ENCODE measurements at places on chromosomes 11 and 22.
A peak's percentile ranks its signal among the peaks of the same experiment; 100 is the strongest.

DNA sequence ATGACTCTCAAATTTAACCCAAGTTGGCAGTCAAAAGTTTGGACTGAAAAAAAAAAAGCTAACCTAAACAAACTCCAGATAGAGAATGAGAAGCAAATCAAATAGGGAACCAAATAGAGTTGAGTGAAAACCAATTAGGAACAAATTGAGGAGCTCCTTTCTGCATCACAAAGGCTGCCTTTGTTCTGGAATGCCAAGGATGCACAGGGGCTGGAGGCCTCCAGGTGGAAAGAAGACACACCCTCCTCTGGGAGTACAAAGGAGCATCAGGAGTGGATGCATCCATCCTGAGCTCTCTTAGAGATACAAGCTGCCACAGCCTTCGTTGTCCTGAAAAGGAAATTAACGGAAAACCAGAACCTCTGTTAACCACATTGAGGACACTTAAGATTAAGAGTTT is 73.3 kb downstream of the MRGPRX1 start:
- no peak for DNase-seq

- peak; percentile 94 for DNase-seq
Measured at GRCh38 chr11:113314389-113315301, at the start of gene TTC12. Gene TTC12 (plus strand): TSS chr11:113314583. CDS start chr11:113316258, 1,675 bp downstream.

- no peak for DNase-seq
Measured at GRCh38 chr11:46331282-46331984, 15.8 kb upstream of the DGKZ start.

DNA sequence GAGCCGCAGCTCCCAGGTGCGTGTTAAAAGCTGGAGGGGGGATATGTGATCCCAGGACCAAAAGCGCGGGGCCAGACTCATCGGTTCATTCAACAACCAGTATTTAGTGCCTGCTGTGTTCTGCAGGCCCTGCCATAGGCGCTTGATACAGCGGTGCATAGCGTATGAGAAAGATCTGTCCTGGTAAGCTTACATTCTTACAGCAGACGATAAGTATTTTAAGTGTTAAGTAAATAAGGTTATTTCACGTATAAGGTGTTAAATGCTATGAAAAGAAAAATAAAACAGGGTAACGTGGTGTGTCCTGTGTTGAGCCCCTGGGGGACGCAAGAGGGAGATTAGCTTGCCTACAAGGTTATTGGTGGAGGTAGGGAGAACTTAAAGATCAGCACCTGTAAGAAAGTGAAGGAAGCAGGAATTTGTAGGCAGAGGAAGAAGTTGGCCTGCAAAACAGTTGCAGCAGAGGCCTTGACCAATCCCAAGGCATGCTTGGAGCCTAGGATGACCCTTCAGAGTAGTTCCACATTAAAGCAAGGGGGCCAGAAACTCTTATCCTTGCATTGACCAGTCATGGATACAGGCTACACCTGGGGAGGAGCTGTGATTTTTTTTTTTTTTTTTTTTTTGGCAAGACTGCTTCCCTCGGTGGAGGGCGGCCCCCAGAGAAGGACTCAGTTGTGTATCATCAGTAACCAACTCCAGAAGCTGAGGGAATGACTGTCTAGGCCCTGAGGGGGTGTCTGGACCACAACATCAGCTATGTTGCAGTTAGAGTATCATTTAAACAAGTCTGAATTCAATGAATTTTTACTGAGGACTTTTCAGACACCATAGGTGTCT is 487 bp upstream of the LIPT2 start:
- no peak for DNase-seq

DNA sequence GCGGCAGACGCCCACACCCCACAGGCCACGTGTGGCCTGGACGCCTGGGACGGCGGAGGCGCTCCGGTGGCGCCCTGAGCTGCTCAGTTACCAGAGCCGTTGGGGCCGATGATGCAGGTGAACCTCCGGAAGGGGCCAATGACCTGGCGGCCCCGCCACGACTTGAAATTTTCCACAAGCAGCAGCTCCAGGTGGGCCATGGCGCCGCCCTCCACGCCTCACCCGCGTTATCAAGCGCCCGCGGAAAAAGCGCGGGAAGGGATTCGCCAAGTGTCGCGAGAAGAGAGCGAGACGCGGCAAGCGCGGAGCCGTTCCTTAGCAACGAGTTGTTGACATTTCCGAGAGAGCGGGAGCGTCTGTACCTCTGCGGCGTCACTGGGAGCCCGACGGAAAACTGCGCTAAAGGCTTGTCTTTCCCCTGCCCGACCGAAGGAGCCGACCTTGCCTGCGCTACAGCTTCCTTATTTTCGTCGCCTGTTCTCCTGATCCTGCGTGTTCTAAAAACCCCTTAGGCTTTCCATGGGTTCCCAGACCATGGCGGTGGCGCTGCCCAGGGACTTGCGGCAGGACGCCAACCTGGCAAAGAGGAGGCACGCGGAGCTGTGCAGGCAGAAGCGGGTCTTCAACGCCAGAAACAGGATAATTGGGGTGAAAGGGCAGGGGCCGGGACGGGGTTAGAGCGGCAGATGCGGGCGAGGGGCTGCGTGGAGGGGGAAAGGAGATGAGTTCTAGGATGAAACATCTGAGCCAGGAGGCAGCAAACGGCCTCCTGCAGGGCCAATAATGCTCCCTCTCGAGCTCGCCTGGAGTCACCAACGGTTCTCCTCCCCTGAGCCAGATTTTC is at the start of the genes RIBC2 and SMC1B:
Gene RIBC2, plus strand, starts transcription at position 326 of the 844 bp plus-strand sequence. Its CDS starts 194 bp downstream, at position 520.
Gene SMC1B, minus strand, starts transcription at position 232 of the 844 bp plus-strand sequence. Its CDS starts 32 bp downstream, at position 200.
- DNase-seq: peak; percentile 75

DNA sequence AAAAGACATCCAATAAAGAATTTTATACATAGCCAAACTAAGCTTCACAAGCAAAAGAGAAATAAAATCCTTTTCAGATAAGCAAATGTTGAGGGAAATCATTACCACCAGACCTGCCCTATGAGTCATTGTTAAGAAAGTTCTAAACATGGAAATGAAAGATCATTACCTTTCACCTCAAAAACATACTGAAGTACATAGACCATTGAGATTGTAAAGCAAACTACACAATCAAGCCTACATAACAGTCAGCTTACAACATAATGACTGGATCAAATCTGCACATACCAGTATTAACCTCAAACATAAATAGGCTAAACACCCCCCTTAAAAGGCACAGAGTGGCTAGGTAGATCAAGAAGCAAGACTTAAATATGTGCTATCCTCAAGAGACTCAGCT is 501.0 kb upstream of the LUZP2 start:
- DNase-seq: no peak

GRCh38 chr11:125300791-125301218 is 136.3 kb downstream of the PKNOX2 start:
- no peak for DNase-seq

DNA sequence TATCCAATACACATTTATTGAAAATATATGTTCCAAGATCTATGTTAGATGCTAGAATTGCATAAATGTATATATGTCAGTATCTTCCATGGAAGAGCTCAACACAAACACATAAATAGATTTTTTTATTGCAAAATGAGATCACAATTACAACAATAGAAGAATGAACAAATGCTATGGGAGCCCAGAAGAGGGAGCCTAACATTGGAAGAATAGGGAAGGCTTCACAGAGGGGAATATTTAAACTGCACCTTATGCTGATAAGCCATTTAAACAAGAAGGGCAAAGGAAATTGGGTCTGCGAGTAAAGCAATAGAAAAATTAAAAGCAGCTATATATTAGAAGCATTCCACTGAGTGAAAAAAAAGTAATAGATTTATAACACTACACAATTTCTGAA is 96.1 kb upstream of the LRRC55 start:
- DNase-seq: no peak

GRCh38 chr11:118200497-118200896 is 24.1 kb upstream of the SCN2B start:
- no peak for DNase-seq

- no peak for DNase-seq
Measured at GRCh38 chr11:40227730-40228129, 1231.7 kb downstream of the LRRC4C start.

- no peak for DNase-seq
Measured at GRCh38 chr11:85977751-85978160, 91.1 kb downstream of the PICALM start.

- no peak for DNase-seq
Measured at GRCh38 chr11:120708511-120709183, 197.1 kb downstream of the GRIK4 start.

GRCh38 chr11:61657566-61658290 is 22.5 kb upstream of the DAGLA start:
- peak; percentile 48 for DNase-seq

- DNase-seq: peak; percentile 38
Measured at GRCh38 chr22:11253000-11253511, 4274.9 kb upstream of the OR11H1 start.

DNA sequence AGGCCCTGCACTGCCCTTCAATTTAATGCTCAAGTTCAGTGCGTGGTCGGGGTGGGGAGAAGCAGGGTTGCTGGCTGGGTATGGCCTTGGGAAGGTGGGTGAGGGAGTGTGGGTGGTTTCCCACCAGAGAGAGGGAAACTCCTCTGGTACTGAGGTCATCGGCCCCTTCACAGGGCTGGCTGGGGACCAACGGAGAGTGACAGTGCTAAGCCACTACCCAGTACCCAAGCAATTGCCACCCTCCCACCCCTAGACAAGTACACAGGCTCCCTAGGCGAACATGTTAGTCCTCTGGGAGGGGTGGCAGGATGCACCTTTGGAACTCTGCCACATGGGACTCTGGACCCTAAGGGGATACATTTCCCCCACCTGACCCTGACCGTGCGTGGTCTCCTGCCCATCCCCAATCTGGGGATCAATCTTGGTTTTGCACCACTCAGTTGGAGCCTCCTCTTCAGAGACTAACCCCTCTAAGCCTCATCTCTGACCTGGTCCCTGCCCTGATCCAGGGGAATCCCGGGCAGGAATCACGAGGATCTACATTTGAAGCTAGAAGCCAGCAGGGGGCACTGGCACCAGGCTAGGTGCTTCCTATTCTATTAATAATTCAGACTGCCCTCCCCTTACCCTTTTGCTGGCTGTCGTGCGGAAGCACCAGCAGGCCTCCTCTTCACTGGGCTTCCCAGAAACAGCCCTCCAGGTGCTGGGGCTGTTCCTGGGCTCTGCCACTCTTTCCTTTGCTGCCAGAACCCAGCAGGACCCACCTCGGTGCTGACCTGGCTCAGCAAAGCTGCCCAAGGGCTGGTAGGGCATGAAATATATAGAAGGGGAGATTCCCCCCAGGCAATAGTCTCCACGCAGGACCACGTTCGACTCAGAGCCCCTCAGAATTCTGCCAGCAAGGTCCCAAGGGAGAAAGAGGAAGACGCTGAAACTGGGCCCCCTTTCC is 377.7 kb downstream of the TENM4 start:
- DNase-seq: no peak

DNA sequence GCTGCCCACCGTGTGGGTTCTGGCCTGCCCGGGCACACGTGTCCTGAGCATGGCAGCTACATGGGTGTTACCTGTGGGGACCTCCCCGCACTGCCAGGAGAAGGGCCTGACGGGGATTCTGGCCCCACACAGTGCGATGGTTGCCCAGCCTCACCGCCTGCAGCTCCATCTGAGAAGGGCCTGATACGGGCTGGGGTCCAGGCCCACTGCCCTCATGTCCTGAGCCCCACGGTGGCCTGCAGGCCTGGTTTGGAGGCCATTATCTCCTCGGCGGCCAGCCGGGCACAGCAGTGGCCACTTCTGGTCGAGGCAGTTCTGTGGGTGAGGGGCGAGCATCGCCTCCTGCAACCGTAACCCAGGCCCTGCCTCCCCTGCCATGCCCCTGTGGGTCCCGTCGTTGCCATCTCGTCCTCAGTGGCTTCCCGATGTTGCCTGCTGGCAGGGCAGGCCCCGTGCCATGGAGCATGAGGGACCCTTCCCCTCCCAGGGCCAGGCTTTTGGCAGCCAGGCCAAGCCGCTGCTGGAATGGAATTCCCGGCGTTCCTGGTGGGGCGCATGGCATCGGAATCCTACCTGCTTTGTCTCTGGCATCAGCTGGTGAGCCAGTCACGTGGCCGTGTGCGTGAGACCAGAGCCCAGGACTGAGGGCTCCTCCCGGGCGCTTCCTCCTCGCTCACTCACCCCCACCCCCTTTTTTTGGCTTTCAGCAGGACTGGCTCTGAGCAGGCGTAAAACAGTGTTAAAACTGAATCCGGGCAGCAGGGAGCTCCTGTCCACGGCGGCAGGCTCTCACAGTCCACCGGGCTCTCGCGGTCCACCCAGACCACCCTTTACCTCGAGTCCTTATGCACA is 71.9 kb upstream of the PPARA start:
- DNase-seq: peak; percentile 91

- DNase-seq: no peak
Measured at GRCh38 chr11:76410851-76411357, 29.8 kb downstream of the GVQW3 start.

- DNase-seq: peak; percentile 66
Measured at GRCh38 chr22:37457093-37457893, 28.9 kb downstream of the MFNG start.

DNA sequence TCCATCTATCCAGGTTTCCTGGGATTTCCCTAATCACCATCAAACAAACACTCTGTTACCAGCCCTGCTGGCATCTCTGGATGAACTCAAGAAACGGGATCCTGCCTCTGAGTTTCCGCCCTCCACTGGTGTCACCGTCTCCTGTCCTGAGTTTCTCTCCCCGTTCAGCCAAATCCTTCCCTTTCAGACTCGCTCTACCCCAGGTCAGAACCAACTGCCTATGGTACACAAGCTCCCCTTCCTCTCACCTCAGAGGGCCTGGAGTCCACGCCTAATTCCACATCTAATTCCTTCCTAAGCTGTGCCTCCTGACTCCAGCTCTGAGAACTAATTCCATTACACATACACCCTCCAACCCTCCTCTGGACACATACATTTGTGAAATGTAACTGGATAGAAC is 96.1 kb downstream of the SHANK2 start:
- DNase-seq: no peak

GRCh38 chr11:71202598-71202944 is 49.8 kb downstream of the SHANK2 start:
- DNase-seq: no peak

DNA sequence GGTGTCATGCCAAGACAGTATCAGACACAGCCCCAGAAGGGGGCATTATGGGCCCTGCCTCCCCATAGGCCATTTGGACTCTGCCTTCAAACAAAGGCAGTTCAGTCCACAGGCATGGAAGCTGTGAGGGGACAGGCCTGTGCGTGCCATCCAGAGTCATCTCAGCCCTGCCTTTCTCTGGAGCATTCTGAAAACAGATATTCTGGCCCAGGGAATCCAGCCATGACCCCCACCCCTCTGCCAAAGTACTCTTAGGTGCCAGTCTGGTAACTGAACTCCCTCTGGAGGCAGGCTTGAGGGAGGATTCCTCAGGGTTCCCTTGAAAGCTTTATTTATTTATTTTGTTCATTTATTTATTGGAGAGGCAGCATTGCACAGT is 14.6 kb downstream of the IL10RA start:
- DNase-seq: no peak

GRCh38 chr11:21768388-21768787 is 424.5 kb upstream of the ANO5 start:
- no peak for DNase-seq

- DNase-seq: no peak
Measured at GRCh38 chr22:24153353-24153752, 27.9 kb upstream of the SUSD2 start.
